CD4-positive, alpha-beta T cell treated with Interferon gamma for 1 hour (primary cell): ENCODE measurements at places on chromosomes 6 and 20.

DNA sequence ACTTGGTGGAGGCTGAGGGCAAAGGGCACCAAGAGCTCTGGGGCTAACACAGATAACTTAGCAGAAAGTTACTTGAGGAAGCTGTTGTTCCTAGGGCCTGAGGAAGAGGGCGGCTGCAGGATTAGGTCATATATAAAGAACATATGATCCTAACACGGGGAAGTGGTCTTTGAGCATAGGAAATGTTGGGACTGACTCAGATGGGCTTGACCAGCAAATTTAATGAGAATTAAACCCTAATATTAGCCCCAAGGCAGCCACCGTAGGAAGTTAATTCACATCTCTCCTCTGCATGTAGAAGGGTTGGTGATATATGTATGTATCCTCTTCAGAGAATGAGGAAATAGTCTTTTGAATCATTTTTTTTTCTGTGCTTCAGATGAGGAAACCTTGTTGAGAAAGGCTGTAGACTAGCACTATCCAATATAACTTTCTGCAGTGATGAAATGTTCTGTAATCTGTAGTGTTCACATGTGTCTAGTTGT is 9.2 kb upstream of the ZBTB9 start:
- no peak for DNase-seq

- peak; percentile 9 for DNase-seq
These were observed 123.8 kb upstream of the MTHFD1L start for GRCh38 chr6:150741633-150742200.

DNA sequence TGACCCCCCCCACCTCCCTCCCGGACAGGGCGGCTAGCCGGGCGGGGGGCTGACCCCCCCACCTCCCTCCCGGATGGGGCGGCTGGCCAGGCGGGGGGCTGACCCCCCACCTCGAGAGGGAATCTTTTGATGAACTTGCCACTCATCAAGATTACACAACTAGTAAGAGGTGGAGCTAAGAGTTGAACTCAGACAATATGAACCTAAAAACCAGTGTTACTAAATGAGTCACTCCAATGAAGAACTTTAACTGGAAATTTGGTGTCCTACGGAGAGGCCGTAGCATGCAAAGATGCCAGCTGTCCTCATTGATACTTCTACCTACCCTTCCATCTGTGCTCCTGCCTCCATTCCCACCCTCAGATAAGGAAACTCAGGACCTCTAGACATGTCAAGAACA is 42.8 kb downstream of the PFDN4 start:
- no peak for DNase-seq

DNA sequence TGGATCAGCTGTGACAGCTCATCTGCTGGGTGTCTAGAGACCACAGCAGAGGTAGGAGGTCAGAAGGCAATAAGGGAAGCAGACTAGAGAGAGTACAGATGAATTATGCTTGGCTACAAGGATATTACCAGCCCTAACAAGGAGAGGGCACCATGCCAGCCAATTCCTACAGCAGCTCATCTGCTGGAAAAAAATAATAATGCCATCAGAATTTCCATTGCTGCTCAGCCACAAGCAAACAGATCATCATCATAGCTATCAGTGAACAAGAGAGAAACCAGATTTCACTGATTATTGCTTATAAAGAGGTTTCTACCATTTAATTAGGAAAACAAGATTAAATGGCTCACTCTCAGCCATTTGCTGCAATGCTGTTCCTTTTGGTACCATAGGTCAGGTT is 66.5 kb downstream of the PSMG4 start:
- DNase-seq: no peak

GRCh38 chr6:161546632-161547031 is 272.8 kb upstream of the AGPAT4 start:
- no peak for DNase-seq

GRCh38 chr20:34254979-34255378 is 13.8 kb downstream of the ASIP start:
- DNase-seq: no peak

- no peak for DNase-seq
These were observed 65.0 kb upstream of the SIRPA start for GRCh38 chr20:1830240-1830639.

DNA sequence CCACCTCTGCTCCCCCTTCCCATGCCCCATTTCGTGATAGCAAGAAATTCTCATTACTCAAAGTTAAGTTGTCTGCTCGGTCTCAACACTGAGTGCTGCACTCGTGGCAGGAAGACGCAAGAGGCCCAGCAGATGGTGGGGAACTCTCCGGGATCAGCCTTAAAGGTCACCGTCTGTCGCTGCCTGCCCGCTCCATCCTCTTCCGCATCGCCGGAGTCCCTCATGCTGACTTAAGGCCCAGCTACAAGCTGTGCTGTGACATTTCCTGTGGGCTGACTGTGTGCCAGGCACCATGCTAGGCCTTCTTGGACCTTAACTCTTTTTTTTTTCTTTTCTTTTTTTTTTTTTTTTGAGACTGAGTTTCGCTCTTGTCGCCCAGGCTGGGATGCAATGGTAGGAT is 17.8 kb downstream of the GRM4 start:
- DNase-seq: no peak

- no peak for DNase-seq
These were observed 257.6 kb upstream of the FLRT3 start for GRCh38 chr20:14595051-14595450.

- no peak for DNase-seq
These were observed 146.9 kb downstream of the DNAH8 start for GRCh38 chr6:38861926-38862401.

DNA sequence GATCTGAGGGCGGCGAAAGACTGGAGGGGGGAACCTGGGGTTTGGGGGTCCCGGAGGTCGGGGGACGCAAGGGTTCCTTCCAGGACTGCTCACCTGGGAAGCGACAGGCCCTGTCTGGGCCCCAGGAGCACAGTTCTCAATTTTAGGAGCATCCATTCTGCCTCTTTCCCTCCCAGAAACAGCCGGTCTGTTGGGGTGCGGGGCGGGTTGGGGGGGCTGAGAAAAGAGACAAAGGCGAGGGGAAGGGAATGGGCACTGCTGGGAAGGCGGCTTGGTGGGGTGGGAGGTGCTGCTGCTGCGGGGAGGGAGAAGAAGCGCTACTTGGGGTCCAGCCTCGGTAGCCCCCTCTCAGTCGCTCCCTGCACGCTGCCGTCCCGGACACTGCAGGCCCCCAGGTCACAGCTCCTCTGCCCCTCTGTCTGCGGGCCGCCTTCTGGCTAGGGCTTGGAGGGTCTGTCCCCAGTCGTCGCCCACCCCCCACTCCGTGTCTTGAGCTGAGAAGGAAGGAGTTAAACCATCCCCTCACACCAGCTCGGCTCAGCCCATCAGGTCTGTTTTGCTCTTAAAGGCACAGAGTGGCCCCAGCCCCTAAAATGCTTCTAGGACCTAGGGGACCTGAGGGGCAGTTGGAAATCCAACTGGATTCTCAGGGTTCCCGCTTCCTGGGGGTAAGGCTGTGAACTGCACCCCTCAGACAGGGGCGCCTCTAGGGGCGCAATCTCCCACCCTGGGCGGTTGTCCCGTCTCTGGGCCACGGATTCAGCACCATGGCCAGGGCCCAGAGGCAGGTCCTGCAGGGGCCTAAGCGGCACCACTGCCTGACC is 690 bp downstream of the GDAP1L1 start:
- no peak for DNase-seq

GRCh38 chr6:117918454-117918853 is 11.4 kb downstream of the SLC35F1 start:
- no peak for DNase-seq

GRCh38 chr6:128139519-128139918 is 238.7 kb upstream of the THEMIS start:
- no peak for DNase-seq

- no peak for DNase-seq
These were observed 214.0 kb downstream of the ZFAND3 start for GRCh38 chr6:38033442-38033982.

GRCh38 chr6:113089056-113089455 is 741.9 kb downstream of the RFPL4B start:
- no peak for DNase-seq

GRCh38 chr6:90068264-90068663 is 174.0 kb downstream of the GJA10 start:
- DNase-seq: no peak

DNA sequence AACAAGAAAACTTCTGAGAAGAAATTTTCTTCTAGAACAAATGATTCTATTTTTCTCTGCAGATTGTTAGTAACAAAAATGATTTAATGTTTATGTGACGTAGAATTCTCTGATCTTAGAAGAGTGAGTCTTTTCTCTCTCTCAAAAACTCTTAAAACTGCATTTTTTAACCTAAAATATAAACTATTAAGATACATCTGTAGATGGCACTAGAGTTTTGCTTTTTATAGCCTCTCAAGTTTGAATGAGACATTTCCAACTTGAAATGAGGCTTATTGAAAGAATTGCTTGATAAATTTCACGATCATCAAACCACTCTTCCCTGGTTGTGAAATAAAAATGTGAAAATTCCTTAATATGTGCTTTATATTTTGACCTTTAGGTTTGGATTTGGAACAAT is 53.8 kb downstream of the PHF3 start:
- DNase-seq: no peak

GRCh38 chr6:65719101-65719500 is 12.1 kb upstream of the EYS start:
- no peak for DNase-seq

DNA sequence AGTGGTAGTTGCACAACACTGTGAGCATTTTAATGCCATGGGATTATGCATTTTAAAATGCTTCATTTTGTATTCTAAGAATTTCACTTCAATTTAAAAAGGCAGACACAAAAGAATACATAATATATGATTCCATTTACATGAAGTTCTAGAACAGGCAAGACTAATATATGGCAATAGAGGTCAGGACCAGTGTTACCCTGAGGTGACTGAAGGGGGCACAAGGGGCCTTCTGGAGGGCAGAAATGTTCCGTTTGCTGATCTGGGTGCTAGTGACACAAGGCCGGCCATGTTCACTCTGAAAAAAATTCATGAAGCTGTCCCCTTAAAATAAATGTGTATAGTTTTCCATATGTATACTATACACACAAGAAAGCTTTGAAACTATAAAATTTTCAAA is 28.5 kb downstream of the TASP1 start:
- no peak for DNase-seq

DNA sequence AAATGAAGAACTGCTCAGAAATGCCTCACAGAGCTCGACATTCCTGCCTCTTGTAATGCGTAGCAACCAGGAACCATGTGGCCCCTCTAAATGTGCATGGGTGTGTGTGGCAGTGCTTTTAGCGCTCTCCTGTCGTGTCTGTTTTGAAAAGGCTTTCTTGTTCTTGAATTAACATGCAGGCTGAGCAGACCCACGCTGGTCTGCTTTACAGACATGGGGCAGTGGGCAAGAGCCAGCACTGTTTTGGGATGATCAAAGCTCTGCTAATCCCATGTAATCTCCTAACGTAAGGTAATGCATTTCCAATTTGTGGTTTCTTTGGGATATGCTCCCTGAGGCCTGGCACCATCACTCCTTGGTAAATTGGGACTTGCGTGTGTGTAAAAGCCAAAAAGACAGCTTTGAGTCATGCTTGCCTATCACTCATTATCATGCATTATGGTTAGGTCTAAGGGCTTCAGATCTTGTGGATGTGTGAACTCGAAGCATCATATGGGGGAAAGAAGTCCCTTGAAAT is 11.8 kb downstream of the RIPOR2 start:
- no peak for DNase-seq

DNA sequence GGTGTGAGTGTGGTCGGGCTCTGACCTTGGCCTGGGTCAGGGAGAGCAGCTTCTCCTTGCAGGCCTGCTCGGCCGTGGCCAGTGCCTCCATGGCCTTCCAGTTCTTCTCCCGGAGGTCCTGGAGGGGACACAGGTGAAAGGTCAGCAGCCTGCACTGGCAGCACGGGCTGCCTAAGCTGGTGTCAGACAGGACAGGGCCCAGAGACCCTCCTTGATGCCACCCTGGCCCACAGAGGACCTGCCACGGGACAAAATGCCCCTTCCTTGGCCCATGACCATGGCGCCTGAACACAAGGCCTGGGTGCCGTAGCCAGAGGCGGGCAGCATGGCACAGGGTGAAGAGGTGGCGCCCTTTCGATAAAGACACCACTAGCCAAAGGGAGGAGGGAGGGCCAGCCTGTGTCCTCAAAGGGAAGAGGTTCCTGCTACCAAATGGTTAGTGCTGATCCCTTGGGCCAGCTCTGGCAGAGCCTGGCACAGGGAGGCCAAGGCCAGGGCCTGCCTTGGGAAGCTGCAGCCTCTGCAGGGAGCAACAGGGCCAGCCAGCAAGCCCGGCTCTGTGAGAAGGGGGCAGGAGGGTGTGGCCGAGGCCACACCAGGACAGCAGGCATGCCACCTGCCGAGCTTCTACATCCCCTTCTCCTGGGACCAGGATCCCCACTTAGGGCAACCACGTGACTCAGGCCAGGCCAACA is 54.8 kb downstream of the DSTN start:
- DNase-seq: no peak

GRCh38 chr6:152952866-152953509 is 29.9 kb downstream of the FBXO5 start:
- DNase-seq: no peak

GRCh38 chr6:38012573-38012972 is 193.0 kb downstream of the ZFAND3 start:
- DNase-seq: peak; percentile 5

- DNase-seq: no peak
These were observed 43.1 kb downstream of the MICA start for GRCh38 chr6:31446481-31446880.

DNA sequence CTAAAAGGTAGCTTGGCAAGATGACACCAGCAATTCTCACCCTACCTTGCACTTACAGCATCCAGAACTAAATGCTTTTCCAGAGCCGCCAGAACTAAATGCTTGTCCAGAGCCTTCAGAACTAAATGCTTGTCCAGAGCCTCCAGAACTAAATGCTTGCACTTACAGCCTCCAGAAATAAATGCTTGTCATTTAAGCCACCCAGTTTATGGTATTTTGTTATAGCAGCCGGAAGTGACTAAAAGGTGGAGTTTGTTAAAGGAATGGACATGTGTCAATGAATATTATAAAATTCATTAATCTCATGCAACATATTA is 133.5 kb downstream of the GPX5 start:
- no peak for DNase-seq

GRCh38 chr6:126657561-126658175 is 317.8 kb downstream of the CENPW start:
- no peak for DNase-seq

- no peak for DNase-seq
These were observed 108.5 kb upstream of the MAP7 start for GRCh38 chr6:136658711-136659110.
